ENCODE measurements at places on chromosomes 1 and 21. TPM values are rescaled to one million over a fixed set of nuclear protein-coding genes. Genes with fewer than 3 reads are reported as not detected.

CD101 gene
- total RNA-seq = 0.26 TPM

CFAP74 gene
- not detected for total RNA-seq

RAB4A gene
- total RNA-seq = 69.0 TPM

C1orf210 gene
- total RNA-seq = 6.6 TPM

YOD1 gene
- 5.9 TPM for total RNA-seq

TEX38 gene
- total RNA-seq = not detected

- no peak for DNase-seq
Measured at GRCh38 chr1:31911994-31912780, 26.0 kb downstream of the PTP4A2 start.

- no peak for DNase-seq
Measured at GRCh38 chr1:95179205-95179986, 54.6 kb upstream of the RWDD3 start.

- no peak for DNase-seq
Measured at GRCh38 chr21:31801551-31802219, 69.8 kb upstream of the SCAF4 start.

DNA sequence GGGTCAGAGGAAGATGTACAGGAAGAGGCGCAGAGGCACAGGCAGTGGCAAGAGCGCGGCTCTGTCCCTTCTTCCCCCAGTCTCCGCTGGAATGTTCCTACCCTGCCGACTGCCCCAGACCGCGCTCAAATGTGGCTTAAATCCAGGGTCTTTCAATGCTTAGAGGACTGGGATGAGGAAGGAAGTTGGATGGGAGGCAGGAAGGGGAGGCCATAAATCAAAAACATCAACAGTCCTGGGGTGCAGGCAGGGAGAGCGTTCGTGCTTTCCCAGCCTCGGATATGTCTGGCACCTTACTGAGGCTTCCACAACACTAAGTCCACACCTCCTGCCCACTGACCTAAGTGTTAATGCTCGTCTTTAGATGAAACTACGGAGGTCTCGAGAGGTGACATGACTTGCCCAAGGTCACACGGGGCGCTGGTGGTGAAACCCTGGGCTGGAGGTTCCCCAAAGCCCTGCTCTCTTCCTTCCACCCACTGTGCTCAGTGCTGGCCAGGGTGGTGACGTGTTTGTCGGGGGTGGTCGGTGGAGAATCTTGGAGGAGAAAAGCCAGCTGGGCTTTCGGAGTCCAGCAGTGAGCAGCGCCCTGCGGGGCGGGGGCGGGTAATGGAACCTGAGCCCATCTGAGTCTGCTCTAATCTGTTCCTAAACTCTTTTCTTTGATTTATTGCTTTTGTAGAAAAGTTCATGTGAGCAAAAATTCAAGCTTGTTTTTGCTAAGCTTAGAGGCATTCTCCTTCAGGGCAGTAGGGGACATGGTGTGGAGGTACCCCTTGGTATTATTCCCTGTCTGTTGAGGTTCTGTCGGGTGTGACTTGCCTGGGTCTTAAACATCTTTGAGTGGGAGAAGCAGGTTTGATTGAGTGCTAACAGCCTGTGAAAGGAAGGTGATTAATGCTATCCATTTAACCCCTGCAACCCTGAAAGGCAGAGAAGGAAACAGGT is 708 bp downstream of the CDA start:
- peak; percentile 25 for DNase-seq

- no peak for DNase-seq
Measured at GRCh38 chr1:19044975-19045831, 88.7 kb upstream of the IFFO2 start.

DNA sequence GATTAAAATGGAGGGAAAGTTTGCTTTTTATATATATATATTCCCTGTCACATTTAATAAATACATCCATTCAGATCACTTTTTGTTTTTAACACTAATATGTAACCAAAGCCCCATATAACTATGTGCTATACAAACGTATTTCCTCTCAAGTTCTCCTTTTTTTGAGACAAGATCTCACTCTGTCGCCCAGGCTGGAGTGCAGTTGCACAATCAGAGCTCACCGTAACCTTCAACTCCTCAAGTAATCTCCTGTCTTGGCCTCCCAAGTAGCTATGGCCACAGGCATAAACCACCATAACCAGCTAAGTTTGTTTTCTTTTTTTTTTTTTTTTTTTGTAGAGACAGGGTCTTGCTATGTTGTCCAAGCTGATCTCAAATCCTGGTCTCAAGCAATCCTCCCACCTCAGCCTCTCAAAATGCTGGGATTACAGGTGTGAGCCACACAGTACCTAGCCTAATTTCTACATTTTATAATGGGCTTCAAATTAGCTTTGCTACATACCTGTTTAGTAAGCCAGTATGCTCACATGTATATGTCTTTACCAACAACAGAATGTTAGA is 120.0 kb downstream of the TGFBR3 start:
- DNase-seq = no peak

GRCh38 chr21:32422064-32422463 is 9.6 kb downstream of the EVA1C start:
- DNase-seq = no peak

DNA sequence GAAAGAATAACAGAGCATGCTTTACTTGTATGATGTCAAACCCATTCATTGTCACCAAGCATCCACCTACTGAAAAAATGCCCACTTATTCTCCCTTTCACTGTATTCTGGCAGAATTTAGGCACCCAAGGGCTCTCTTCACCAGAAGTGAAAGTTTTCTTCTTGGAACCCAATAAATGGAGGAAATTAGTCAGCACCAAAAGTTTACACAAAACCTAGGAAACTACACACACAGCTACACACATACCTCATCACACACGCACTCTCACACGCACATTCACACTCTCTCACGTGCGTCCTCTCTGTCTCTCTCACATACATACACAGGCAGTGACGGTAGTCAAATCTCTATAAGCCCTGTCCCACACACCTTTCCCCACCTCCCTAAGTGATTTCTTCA is 37.6 kb downstream of the MCOLN2 start:
- no peak for DNase-seq

- no peak for DNase-seq
Measured at GRCh38 chr1:75937034-75937433, 4.8 kb upstream of the ASB17 start.
